ENCODE measurements at places on chromosomes 6 and 20.

GRCh38 chr6:148771896-148772554 lies 25.2 kb downstream of the UST start:
- DNase-seq: no peak

DNA sequence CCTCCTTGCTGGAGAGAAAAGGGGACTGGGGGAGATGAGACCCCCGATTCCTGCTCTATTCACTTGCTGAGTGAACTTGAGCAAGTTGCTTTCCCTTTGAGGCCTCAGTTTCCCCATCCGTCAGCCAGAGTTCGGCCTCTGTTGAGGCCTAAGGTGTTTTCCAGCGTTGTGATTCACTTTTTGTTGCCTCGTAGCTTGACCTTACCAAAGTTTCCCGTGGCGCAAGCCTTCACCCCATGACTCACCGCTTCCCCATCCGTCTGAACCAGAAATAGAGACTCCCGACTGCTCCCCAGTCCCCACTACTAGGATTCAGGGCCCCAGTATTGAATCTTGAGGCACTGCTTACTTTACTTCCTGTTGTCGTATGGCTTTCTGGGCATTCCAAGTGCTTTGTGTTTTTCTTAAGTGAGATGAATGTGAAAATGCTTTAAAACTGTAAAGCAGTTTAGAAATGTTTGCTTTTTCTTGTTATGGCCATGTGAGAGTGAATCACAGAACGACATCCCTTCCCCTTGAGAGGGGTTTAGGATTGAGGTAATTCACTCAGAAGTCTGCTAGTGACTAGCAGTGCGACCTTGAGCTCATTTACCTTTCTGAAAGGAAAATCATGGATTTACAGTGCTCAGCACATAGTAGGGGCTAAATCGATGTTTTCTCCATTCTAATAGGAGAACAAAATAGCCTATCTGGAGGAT lies 1.2 kb downstream of the CHMP4B start:
- DNase-seq: no peak

DNA sequence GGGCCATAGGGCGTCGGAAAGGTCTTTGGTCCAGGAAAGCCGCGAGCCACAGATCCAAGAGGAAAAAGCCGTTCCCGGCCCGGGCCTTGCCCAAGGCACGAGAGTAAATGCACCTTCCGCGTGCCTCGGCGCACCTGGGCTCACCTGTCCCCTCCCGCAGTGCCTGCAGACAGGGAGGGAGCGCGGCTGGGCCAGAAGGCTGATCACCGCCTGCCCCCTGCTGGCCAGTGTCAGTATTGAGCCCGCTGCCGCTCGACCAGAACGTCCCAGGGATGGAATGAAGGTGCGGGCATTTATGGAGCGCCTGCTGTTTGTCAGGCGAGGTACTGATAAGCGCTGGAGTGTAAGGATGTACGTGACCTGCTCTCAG lies 679 bp upstream of the LPIN3 start:
- peak; percentile 15 for DNase-seq

DNA sequence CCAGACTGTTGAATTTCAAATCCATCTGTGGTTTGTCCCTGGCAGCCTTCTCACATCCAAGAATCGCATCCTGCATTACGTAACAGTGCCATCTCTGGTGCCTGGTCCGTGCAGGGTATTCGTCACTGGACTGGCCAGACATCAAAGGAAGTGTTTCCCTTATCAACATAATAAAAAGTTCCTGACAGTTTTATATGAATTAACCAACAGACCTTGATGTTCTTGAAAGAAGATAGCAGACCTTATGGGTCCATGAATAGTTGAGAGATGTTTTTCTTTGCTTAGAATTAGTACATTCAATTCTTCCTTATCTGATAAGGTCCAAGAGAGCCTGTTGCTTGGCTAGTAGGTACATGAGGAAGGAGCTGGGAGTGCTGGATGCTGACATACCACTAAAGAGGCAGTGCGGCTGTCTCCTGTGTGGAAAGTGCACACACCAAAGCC lies 77.6 kb downstream of the PHACTR2 start:
- DNase-seq: no peak

DNA sequence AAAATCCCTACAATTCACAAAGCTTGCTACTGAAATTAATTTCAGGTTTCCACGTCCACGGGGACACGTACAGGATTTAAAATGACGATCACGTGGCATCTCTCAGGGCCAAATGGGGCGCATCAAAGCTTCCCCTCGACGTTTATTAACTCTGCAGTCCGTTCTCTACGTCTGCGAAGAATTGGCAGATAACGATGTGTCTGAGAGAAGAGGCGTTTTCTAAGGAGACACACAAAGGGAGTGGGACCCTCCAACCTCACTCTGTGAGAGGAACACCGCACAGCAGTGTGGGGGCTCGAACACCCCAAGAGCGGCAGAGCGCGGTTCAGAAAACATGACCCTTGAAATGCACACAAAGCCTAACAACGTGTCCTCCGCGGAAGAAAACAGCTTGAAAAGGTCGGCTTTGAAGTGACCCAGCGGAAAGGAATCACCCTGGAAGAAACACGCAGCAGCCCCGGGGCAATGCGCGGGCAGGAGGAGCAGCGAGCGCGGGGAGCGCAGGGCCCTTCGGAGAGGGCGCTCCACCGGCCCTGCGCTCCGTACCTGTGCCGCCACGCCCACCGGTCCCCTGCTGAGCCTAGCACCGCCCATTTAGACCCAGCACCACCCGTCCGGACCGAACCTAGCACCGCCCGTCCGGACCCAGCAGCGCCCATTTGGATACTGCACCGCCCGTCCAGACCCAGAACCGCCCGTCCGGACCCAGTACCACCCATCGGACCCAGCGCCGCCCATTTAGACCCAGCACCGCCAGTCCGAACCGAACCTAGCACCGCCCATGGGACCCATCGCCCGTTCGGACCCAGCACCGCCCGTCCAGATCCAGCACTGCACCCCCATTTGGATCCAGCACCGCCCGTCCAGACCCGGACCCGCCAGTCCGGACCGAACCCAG lies 1.1 kb upstream of the AFDN start:
- no peak for DNase-seq

DNA sequence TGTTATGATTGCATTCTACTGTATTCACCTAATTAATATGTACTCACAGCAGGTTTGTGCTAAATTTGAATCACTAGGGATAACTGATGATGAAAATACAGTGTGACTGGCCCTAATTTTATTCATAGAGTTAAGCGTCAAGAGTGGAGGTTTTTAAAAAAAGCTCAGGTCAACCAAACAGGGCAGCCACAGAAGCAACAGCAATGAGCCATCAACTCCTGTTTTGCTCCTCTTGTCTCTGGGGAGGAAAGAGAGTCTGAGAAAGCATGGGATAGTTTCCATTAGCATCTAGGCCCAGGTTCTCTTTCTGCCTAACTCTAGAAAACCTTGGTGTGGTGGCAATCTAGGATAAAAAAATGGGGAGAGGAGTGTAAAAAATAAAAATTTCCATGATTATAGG lies 122.1 kb downstream of the OGFRL1 start:
- no peak for DNase-seq

DNA sequence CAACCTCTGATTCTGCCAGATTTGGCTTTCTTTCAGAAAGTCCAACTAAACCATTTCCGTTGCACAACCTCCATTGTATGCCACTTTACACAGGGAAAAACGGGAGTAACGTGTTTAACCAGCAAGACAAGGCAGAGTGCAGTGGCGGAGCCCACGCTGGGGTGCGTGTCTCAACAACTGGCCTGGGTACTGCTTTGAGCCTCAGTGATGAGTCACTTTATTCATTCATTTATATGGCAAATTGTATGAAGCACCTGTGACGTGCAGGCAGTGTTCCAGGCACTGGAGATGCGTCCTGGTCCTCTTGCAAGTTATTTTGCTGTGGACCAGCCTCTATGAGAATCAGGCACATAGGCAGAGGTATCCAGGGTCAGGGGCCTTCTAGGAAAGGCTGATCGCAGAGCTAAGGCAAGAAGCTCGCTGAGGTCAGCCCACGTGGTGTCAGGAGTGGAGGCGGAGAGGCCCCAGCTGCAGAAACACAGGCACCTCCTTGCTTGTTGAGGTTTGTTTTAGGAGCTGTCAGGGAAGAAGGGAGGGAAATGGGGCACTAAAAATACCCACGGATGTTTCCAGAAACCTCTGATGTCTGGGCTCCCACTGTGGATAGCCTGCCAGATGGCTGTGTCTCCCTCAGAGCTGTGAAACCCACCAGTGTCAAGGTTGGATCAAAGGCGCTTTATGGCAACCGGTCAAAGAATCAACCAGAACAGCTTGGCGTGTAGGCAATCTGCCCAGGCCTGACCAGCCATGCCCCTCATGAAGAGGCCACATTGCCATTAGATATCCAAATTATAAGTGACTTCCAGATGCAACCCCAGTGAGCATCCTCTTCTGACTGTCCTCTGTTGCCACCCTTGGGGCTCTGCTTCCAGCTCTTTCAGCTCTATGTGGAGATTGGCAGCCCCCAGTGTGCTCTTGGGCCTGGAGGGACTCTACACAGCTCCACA lies 157.2 kb downstream of the CD83 start:
- DNase-seq: no peak

- no peak for DNase-seq
These were observed 234.9 kb downstream of the OGFRL1 start for GRCh38 chr6:71523548-71523947.

DNA sequence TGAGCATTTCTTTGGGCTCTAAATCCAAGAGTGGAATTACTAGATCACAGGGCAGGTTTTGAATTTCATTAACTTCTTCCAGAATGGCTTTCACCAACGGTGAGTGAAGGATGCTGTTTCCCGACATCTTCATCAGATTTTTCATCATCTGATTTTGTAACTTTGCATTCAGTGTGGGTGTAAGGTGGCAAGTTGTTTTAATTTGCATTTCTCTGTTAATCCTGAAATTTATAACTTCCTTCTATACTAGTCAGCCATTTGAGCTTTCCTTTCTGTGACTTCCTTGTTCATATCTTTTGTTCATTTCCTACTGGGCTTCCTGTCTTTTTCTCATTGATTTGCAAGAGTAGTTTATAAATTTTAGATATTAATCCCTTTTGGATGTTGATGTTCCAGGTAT lies 18.7 kb upstream of the HCK start:
- no peak for DNase-seq

DNA sequence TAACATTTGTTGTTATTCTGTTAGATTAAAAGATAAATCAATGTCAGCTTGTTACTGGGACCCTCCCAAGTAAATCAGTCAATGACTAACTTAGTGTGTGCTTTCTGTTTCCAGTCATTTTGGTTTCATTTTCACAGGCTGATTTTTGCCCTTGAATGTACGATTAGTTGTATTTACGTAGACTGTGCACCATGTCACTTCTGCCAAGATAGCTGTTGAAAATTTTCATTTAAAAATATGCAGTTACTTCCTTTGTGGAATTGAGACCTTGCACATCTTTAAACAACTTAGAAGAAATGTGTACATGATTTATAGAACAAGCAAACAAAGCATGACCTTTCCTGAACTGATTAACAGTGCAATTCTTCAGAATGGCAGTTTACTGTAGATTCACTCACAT lies 944.8 kb upstream of the CITED2 start:
- no peak for DNase-seq

- no peak for DNase-seq
These were observed 1.7 kb upstream of the MYB start for GRCh38 chr6:135179372-135179771.

- no peak for DNase-seq
These were observed 2.4 kb downstream of the TCF21 start for GRCh38 chr6:133891149-133891926.

GRCh38 chr6:32148289-32149091 lies 3.2 kb downstream of the PRRT1 start:
- DNase-seq: no peak

DNA sequence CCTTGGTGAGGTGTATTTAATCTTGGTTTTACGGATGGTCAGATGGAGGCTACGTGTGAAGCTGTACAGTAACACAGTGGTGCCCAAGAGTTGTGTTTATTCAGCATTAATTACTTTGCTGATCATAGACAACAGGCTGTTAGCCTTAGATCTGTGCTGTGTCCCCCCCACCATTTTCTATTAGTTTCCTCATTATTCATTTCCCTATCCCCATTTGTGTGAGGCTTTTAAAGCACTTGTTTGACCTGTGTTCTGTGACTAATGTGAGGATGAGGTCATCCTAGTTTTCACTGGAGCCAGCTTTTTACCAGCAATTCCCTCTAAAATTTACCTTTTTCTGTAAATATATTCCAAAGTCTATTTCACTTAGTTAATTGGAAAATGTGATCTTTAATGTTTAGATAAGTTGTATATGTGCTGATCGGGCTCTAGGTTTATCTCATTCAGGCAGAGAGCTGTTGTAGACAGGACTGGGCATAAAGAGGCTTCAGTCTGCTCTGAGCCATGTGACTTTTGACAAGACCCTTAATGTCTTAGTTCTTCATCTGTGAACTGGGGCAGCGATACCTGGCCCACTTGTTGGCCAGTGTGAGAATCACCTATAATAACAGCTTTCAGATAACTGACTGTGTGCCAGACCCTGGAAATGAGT lies 8.4 kb downstream of the MAPRE1 start:
- DNase-seq: no peak

- no peak for DNase-seq
These were observed 3.2 kb upstream of the SIRPB2 start for GRCh38 chr20:1494436-1494835.

- no peak for DNase-seq
These were observed 214.0 kb upstream of the EXOC2 start for GRCh38 chr6:906920-907319.

DNA sequence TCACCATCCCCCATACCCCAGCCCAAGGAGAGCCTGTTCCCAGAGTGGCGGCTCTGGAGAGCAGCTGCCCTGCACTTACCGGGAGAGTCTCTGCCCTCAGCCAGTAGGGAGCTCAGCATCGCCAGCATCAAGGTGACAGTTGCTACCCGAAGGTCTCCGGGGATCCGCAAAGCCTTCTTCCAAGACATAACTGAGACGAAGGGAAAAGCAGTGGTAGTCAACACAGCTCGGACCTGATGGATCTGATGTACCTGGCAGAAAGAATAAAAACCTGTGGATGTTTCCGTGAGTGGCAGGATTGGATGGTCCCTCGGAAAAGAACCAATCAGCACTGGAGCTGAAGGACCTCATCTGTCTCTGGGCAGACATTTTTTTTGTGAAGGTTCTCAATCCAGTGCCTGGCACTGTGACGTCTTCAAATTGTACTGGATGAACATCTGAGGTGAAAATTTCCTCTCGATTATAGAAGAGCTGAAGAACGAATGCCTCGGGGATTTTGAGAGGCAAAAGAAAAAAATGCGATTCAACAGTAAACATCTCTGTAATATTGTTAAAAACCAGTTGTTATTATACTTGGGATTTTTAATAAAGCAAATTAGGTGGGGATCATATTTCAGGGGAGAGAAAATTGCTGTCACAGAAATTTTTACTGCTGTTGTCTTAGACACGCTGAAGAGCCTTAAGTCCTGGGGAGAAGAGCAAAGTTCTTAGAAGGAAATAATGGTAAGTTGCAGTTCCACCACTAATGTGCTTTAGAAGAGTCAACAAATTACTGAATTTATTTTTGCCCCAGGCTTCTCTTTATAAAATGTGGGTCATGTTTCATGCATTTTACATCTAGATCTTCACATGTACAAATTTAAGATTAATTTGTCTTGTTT lies at the start of gene HLA-DQB1:
TSS of gene HLA-DQB1 (minus strand) at position 238 of the 881 bp plus-strand sequence. CDS start at position 188, 50 bp downstream.
- peak; percentile 64 for DNase-seq

- no peak for DNase-seq
These were observed 50.2 kb downstream of the TMEM242 start for GRCh38 chr6:157272866-157273755.

- DNase-seq: no peak
These were observed 27.8 kb downstream of the SPATA2 start for GRCh38 chr20:49887251-49888211.

GRCh38 chr20:46954490-46955038 lies 59.9 kb downstream of the EYA2 start:
- DNase-seq: no peak

All from KG1 (cell line).